Hypothalamus (tissue), 51 donors: ENCODE measurements at places on chromosomes 7 and 10.
A peak's percentile ranks its signal among the peaks of the same experiment; 100 is the strongest.

GRCh38 chr10:14585287-14586193, 189.2 kb downstream of the FAM107B start:
- DNase-seq: no peak

GRCh38 chr10:78476156-78476555, 442.5 kb downstream of the RPS24 start:
- DNase-seq: no peak

DNA sequence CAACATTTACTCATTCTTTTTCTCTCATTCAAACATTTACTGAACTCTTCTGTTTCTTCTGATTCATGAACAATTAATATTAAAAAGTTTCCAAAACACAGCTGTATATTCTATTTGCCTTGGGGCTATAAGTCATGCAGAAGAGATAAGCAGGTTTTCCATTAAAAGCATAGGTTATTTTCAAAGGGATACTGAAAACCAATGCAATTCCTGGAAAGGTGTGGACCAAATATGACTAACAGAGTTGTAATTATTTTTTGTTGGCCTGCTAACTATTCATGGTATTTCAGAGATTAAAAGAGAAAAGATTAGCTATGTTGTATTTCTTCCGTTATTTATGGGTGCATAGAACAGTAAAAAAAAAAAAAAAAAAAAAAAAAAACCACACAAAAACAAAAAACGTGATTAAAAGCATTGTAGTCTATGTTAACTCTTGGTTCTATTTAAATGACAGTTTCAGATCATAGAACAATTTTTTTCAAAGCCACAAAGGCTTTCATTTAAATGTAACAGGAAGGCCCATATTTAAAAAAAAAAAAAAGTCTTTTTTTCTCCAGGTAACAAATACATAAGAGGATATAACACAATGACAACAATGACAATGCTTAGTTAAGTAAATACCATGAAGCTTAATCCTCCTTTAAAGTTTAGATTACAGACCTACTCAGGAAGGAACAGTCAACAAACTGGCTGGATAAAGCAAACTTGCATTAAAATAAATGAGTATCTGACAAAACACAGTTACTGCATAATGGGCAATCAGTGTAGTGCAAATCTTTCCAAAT, 1042.9 kb downstream of the GATA3 start:
- DNase-seq: no peak

DNA sequence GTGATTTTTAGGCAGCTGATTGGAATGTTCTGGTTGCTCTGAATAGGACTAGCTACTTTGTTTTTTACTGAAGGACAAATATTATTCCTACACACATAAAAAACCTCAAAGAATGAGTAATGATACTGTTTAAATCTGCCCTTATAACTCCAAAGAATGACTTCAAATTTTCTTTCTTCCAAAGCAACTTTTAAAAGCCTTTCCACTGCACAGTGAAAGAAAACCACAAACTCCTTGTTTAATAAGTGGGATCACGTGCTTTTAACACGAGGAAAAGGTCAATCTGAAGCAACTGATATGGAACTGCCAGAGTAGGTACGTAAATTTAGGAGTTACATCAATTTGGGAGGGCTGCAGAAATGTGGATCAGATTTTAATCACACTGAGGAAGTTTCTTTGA, 8.0 kb upstream of the PRKCQ start:
- DNase-seq: no peak

- DNase-seq: no peak
Observed at GRCh38 chr7:36966636-36967035, 242.3 kb upstream of the AOAH start.

- DNase-seq: no peak
Observed at GRCh38 chr10:51000976-51001375, 73.3 kb upstream of the PRKG1 start.

DNA sequence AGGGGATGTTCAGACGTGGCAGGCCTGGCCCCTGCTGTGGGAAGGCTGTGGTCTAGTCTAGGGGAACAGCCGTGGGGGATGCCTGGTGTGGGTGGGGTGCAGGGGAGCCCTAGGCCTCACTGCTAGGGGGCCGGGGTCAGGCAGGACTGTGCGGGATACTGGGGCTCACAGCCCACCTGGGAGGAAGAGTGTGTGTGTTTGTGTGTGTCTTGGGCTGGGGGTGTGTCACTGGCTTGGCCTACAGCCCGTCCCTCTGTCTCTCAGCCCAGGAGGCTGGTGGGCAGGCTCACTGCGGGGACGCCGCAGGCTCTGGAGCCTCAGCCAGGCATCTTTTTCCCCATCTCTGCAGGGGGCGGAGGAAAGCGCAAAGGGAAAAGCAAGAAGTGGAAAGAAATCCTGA, 118.8 kb downstream of the GRK5 start:
- no peak for DNase-seq

DNA sequence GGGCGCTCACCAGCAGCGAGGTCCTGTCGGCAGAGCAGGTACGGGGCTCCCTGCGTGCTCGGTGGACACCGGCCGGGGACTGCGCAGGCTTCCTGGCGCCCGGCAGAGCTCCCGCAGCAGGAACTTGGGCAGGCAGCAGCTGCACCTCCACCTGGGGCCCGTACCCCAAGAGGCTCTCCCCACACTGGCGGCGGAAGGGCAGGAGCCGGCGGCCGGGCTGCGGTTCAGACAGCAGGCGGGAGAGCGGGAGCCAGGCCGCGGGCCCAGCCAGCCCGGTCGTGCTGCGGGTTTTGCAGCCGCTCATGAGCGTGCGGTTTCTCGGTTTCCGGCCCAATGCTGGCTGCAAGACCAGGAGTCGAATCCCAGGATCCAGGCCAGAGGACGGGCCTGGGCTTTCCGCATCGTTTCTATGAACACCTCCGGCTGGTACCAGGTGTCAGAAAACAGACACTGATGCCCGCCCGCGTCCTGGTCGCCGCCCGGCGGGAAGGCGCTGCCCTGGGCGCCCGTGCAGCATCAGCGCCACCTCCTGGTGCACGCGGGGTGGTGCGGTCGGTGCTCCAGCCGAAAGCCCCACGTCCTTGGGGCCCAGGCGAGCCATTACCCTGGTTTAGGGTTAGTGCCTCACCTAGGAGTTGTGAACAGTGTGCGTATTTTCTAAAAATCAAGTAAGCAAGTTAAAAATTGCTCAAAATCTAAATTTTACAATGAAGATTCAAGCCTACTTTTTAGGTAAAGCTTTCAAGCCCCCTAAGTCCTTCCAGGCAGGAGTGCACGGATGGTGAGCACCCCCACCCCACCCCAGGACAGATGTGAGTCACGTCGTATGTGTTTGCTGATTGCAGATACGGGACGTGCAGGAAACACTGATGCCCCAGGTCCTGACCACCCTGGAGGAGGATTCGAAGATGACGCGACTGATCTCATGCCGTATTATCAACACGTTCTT, 47.4 kb upstream of the PRKAR1B start:
- DNase-seq: peak; percentile 13

GRCh38 chr7:106421181-106421762, 136.5 kb upstream of the NAMPT start:
- DNase-seq: no peak

DNA sequence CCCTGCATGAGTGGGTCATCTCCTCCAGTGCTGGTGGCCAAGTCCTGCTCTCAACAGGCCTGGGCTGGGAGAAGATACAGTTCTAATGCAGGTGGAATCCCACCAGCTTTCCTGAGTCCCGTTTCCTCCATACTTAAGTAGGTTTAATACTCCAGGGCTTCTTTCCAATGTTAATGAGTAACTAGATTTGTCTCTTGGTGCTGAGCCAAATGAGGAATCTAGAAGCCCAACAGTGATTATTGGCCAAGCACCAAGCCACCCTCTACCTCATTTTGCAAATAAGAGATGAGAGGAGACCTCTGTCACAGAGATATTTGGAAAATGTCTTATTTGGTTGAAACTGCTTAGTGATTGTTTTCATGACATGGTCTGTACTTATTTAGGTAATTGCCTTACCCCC, 37.1 kb downstream of the STARD3NL start:
- no peak for DNase-seq

GRCh38 chr7:3488829-3489228, 187.8 kb downstream of the SDK1 start:
- DNase-seq: no peak

DNA sequence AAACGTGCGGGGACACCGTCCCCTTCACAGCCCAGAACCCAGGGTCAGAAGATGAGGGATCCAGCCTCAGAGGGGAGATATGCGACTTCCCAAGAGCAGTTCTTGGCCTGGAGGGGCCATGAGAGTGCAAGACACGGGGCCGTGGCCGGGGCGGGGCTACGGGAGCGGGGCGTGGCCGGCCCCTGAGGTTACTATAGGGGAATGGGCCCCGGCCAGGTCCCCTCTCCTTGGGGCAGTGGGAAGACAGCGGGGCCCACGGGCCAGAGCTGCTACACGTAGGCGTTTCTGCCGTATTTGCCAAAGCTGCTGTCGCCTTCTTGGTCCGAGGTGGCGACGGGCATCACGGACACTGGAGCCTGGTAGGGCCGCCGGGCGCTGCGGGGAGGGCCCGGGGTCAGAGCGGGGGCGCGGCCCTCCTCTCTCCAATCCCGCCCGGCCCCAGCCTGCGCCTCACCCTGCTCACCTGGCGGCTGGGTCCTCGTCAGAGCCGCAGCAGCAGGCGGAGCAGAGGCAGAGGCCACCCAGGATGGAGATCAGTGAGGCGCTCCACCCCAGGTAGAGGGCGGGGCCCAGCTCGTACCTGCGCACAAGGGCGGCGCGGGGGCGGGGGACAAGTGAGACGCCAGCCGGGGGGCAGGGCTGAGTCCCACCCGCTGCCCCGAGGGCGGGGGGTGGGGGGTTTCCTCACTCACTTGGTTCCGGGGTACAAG, 5.3 kb downstream of the CLDN15 start:
- no peak for DNase-seq

DNA sequence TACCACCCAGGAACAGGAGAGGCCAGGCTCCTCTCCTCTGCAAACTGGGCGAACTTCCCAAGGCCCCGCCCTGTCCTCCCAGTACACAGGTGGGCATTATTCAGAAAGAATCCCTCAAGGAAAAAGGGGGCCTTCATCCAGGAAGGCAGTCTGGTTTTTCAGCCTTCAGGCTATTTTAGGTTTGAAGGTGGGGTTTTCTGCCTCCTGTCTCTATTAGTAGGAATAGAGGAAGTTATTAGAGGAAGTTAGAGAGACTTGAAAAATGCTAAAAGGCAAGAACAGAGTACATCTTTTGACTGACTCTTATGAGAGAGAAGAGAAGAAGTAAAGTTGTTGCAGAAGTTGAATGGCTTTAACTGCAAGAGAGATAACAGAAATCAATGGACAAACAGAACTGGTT, 250.9 kb upstream of the SORCS1 start:
- no peak for DNase-seq

GRCh38 chr7:128869138-128869943, 6.7 kb downstream of the ATP6V1F start:
- DNase-seq: peak; percentile 35

DNA sequence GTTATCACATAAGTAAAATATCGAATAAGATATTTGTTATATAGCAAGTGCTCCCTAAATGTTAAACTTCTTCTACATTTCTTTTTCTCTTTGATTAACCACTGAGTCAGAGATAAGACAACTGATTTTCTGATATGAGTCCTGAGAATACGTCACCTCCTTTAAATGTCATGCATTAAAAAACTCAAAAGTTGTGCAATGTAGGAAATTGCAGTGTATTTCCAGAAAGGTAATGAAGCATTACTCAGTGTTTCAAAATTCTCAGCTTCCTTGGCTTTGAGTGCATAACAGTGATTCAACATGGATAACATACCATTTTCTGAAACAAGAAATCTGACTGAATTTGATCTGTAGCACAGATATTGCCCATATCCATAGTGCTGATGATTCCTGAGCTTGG, 155.8 kb downstream of the BMPER start:
- DNase-seq: no peak

GRCh38 chr7:158759749-158760444, 55.3 kb upstream of the NCAPG2 start:
- DNase-seq: no peak

DNA sequence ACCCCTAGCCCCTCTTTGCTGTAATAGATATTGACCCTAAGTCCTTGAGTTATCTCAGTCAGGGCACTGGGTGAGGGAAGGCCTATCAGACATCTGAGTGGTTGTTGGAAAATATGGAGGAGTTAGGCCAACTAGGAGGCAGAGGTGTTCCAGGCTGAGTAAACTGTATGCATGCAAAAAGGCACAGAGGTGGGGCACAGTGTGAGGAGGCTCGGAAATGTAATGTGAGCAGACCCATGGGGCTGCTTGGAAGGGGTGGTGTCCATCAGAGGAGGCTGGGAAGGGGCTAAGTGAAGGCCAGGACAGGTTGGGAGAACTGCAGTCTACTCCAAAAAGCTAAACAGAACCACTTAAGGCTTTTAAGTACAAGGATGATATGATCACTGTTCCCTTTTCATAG, 323.2 kb upstream of the BMPER start:
- no peak for DNase-seq

GRCh38 chr7:43729924-43730248, 563 bp upstream of the COA1 start:
- no peak for DNase-seq
